GM23248 (cell line): ENCODE measurements at places on chromosomes 12 and 14. TPM values are rescaled to one million over a fixed set of nuclear protein-coding genes. Genes with fewer than 3 reads are reported as not detected.

DNA sequence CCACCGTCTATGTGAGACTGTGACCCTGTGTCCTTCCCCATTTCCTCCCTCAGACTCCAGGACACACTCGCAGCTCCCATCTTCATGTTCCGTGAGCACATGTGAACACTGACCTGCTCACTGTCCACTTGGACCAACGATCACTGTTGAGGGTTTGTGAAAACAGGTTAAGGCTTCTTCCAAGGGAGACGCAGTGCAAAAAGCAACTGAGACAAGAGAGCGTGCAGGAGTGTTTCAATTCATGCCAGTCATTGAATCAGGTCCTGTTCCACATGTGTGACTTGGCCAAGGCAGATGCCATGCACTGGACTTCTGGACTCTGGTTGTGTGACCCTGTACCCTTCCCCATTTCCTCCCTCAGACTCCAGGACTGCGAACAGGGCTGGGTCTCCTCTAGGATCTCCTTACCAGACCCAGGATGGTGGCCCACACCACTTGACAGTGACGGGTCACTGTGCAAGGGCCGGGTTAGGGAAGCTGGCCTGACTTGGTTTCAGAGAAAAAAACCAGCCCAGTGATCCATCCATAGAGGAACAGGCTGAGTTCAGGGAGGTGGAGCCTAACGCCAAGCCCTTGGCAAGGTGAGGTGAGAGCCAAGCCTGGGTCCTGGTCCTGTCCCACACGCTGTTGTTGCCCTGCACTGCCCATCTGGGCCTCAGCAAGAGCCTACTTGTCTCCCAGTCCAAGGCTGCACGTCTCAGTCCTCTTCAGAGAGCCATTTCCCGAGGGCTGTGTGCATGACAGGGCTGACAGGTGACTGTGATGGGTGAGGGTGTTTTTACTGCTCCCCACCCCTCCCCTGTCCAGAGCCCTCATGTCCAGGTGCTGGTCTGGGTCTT is 5.7 kb upstream of the KRT5 start:
- no peak for DNase-seq
- peaks cover 27% of the 10 kb centered on the region for H3K27me3 ChIP-seq
- no peak overlapping the region for H3K27ac ChIP-seq
- no peak overlapping the region for H3K4me3 ChIP-seq

GRCh38 chr12:46133751-46134150 is 135.1 kb downstream of the SLC38A1 start:
- no peaks in the 10 kb centered on the region for H3K4me1 ChIP-seq
- no peaks in the 10 kb centered on the region for H3K36me3 ChIP-seq
- H3K27ac ChIP-seq, result no peak overlapping the region

The USP44 gene
- 0.25 and 0.76 TPM in 2 replicates for total RNA-seq

The MANSC1 gene
- total RNA-seq, result 2.5 and 12.2 TPM in 2 replicates

DNA sequence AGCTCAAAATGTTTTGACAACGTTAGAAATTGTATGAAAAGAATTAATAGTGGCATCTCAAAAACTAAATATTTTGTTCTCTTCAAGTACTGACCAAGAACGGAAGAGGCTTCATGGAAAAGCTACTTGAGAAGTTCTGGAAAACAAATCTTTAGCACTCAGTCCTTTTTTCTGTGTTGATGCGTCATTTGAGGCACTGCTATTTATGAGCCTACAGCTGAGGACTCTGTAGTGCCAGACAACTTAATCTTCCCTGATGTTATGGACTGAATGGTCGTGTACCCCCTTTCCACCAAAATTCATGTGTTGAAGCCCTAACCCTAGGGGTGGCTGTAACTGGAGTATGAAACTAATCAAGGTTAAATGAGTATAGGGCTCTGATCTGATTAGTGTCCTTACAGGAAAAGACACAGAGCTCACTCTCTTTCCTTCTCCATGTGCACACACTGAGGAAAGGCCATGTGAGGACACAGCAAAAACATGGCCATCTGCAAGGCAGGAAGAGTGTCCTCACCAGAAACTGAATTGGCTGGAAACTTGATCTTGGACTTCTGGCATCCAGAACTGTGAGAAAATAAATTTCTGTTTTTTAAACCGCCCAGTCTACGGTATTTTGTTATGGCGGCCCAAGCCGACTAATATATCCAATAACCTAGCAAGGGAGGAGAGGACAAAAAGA is 337.0 kb upstream of the CLEC14A start:
- peaks cover 12% of the 10 kb centered on the region for H3K4me1 ChIP-seq

DNA sequence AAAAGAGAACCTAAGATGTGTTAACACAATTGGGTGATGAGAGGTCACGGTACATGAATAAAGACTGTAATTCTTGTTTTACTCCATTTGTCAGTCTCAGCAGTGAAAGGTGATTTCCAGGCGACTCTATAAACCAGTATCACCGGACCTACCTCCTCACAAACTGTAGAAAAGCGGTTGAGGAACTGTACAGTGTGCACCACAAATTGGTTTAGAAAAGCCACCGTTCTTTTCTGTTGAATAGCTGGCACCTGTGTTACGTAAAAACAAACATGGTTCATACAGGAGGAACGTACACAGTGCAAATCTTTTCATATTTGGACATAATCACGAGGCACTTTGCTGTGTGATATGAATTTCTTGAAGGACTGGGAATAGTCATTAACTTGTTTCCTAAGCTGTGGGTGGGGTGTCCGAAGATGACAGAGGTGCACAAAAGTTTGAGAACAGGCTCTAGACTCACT is 663 bp downstream of the WASHC3 start:
- no peaks in the 10 kb centered on the region for H3K27me3 ChIP-seq
- peak overlapping the region; percentile 57 for H3K27ac ChIP-seq
- peak overlapping the region; percentile 82 for H3K4me3 ChIP-seq
- no peak for DNase-seq
- H3K36me3 ChIP-seq, result peaks cover 24% of the 10 kb centered on the region

- H3K27me3 ChIP-seq, result no peaks in the 10 kb centered on the region
- DNase-seq, result peak; percentile 68
These were observed 365.6 kb downstream of the DPF3 start for GRCh38 chr14:72528059-72528862.

GRCh38 chr12:2739832-2740641 is 54.7 kb upstream of the FKBP4 start:
- no peaks in the 10 kb centered on the region for H3K4me1 ChIP-seq
- peaks cover 55% of the 10 kb centered on the region for H3K27me3 ChIP-seq
- no peak overlapping the region for H3K27ac ChIP-seq
- H3K4me3 ChIP-seq, result no peak overlapping the region
